ENCODE measurements at places on chromosomes 5 and 9. TPM values are rescaled to one million over a fixed set of nuclear protein-coding genes. Genes with fewer than 3 reads are reported as not detected.

DNA sequence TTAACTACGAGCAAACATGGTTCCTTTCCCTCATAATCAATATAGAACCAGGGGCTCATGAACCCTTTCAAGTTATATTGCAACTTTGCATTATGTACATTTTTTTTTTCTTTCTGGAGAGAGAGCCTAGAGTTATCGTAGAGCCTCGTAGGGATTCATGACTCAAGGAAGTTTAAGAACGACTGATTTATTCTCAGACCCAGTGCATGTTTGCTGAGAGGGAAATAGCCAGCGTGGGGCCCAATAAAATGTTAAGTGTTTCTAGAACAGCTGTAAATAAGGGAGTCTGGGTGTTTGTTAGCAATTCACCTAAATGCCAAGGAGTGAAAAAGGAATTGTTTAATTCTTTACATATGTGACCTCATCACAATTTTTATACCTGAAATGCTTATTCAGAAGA is 119.0 kb upstream of the KLF9 start:
- DNase-seq = no peak

DNA sequence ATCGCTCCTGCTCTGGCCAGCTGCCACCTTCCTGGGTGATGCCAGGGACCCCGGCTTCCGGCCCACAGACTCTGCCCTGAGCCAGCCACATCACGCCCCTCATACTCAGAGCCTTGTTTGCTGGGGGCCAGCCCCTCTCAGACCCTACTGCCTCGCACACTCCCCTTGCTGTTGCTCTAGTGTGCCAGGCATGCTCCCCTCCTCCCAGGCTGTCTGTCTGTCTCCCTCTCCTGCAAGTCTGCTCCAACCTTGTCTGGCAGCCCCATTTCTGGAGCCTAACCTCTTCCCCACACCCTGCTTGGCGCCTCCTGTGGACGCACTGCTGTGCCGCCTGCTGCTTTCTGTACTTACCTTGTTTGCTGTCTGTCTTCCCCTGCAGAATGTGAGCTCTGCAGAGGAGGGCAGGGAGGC is 184.7 kb downstream of the HSPA4 start:
- DNase-seq = no peak

DNA sequence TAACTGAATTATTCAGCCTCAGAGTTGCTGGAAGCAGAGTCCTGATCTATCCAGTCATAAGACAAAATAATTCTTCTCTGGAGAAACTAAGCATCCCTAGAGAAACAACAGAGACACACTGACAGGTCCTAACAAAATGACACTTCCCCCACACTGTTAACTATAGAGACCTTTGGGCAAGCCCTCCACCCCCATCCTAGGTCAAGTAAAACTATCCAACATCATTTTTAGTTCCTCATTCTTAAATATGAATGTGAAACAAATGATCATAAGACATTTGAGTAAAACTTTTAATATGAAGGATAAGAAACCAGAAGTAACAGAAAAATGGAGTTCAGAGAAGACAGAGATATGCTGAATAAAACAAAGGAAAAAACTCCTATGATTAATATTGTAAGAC is 30.9 kb downstream of the CNTLN start:
- DNase-seq = no peak

DNA sequence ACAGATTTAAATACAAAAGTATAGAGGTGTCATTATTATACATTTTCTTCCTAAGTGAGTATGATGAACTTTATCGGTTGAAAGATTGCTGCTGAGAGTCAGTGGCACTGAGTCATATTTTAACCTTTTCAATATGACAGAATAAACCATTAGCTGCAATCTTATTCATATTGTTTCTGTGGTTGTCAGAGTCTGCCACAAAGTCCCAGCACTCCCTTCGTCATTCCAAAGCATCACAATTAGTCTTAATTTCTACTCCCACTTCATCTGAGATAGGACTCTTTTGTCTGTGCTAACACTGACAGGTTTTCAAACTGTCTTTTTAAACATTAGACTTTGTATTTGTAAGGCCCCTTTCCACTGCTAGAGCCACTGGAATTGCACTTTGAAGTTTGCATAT is 656.9 kb downstream of the MTRR start:
- DNase-seq = no peak

DNA sequence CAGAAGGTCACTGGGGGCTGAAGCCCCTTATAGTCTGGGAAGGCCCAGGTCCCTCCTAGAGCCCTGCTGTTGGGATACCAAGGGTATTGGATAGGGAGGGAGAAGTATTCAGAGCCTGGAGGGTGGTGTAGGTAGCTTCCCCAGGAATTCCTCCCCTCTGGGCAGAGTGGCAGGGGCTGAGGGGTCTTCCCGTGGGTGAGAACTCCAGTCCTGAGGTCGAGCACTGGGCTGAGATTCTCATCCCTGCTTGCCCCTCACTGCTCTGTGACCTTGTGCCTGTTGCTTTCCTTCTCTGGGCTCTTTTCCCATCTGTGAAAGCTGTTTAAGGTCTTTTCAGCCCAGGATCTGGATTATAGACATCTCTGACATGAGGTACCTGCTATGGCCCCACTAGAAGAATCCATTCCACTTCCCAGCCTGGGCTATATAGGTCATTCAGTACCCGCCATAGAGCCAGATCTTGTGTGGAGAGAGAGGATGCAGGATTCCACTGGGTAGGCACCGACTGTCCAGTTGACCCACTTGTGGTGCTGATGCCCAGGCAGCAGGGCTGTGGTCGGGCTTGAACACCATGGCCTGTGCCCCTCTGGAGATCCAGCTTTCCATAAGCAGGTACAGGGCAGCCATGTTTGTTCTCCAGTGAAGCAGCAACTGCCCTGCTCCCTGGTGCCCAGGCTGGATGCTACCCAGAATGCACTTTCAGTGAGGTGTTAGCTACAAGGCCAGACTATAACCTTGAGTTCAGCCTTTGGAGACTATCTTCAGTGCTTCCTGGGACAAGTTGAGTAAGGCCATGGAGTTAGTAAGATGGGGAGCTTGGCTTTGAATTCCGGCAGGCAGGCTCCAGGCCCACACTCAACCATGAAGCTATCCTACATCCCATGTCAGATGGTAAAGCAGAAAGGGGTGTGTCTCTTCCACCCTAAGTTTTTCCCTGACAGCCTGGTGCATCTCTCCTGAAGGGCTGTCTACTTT is 60.1 kb downstream of the AMBP start:
- no peak for DNase-seq

DNA sequence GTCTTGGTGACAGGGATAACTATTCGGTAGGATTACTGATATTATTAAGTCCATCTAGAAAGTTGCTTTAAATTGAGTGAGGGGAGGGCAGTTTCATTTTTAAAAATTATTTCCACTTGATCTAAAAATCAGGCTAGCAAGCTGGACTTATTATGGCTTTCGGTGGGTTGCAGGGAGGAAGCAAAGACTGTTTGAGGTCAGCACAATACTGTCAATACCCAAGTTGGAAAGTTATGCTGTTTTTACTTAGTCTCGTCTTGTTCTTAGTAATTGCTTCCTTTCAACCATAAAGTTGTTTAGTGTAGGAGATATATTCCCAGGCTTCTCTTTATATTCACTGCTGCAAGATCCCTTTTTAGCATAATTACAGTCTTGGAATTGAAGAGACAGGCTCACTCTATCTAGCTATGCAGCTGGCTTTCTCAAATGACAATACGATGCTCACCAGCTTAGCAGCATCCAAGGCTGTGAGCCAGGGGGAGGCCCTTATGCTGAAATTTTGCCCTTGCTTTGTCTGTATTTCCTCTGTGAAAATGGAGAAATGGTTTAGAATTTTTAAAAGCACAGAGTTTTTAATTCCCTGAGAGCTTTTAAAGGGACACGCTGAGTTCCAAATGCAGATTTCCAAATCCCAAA is 68.2 kb upstream of the APC start:
- no peak for DNase-seq

- DNase-seq = no peak
These were observed 1090.1 kb downstream of the CDH9 start for GRCh38 chr5:25948278-25948677.

GRCh38 chr9:35026671-35027070 is 37.1 kb downstream of the DNAJB5 start:
- DNase-seq = no peak

GRCh38 chr5:55071413-55071812 is 31.0 kb upstream of the GZMA start:
- no peak for DNase-seq

GRCh38 chr5:12614608-12615007 is 710.4 kb upstream of the CTNND2 start:
- DNase-seq = no peak

GRCh38 chr9:136043441-136043991 is 51.6 kb downstream of the NACC2 start:
- no peak for DNase-seq

GRCh38 chr9:19380826-19381075 is 715 bp upstream of the RPS6 start:
- no peak for DNase-seq

GRCh38 chr5:126488443-126489065 is 65.3 kb downstream of the GRAMD2B start:
- no peak for DNase-seq

GRCh38 chr9:24342457-24342856 is 203.2 kb downstream of the IZUMO3 start:
- no peak for DNase-seq

DNA sequence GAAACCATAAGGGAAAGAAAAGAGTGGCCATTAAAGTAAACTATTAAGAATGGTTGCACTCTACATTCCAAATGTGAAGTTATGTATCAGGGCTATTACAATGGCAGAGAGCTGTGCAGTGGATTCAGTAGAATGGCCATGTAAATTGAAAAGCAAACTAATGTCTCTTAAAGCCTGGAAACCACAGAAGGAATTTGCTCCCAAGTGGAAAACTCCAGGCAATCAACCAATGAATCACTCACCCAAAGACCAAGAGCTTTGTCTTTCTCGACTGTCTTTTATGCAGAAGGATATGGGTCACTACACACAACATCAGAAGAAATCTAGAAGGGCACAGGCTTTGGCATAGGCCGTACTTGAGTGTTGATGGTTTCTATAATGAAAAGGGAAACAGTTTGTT is 114.9 kb downstream of the TLE1 start:
- no peak for DNase-seq

DNA sequence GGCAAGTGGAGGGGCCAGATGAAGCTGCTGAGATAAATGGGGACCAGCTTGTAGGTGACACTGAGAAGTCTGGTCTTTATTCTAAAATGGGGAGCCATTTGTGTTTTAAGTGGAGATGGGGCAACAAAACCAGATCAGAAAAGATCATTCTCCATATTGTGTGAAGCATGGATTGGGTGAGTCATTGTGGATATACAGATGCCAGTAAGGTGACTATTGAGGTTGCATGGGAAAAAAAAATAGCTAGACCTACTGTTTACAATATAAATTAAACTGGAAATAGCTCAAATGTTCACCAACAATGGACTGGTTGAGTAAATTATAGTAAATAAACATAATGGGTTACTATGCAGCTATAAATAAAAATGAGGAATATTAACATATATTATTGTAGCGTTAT is 5.4 kb upstream of the MAP1B start:
- no peak for DNase-seq

DNA sequence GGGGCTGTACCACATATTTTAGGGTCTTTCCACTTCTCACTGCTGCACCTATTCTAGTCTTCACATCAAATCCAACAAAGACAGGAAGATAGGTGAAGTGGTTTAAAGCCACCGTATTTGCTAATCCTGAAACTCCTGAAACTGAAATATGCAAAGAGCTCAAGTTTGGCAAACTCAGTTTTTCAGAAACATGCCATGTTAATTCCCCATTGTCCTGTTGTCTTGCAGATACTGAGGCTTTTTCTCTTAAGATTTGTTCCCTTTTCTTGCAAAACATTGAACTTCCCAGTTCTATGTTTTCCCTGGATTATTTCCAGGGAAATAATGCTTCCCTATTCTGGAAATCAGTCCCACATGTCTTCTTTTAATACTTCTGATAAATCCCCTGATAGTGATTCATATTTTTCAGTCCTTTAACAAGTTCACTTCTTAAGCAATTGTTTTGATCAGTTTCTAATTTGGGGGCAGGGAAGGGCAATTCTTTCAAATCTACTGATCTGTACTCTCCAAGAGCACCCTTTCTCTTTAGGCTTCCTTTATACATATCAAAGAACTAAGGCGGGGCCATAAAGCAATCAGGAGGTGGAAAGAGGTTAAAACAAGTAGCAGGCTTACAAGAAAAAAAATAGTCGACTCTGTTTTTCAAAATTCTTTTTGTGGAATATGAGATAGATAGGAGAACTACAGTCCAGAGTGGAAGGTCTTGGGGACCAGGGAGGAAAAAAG is 648.5 kb downstream of the BNC2 start:
- no peak for DNase-seq

GRCh38 chr5:136025900-136026299 is 2.9 kb upstream of the TGFBI start:
- no peak for DNase-seq

- DNase-seq = no peak
These were observed 228.3 kb upstream of the RASEF start for GRCh38 chr9:83291196-83291595.

- no peak for DNase-seq
These were observed 189.0 kb upstream of the DAP start for GRCh38 chr5:10949856-10950630.

- no peak for DNase-seq
These were observed 50.5 kb upstream of the CPEB4 start for GRCh38 chr5:173837654-173838053.

SLC6A18 gene
- total RNA-seq = 0.11 TPM

FBP2 gene
- not detected for total RNA-seq

MUSK gene
- total RNA-seq = 3.5 TPM

CYLC2 gene
- total RNA-seq = not detected

PCDHGB2 gene
- total RNA-seq = 1.6 TPM

FIBCD1 gene
- 7.9 TPM for total RNA-seq

PDE6A gene
- 4.2 TPM for total RNA-seq

Measured in left colon (tissue), 2 donors.